Activated T-cell treated with anti-CD3 and anti-CD28 coated beads, Interleukin-2, amount 50 U/mL, for 48 hours (primary cell): ENCODE measurements at places on chromosomes 6 and 20.

GRCh38 chr20:19018881-19019280 lies 193.6 kb upstream of the SLC24A3 start:
- no peak for DNase-seq

DNA sequence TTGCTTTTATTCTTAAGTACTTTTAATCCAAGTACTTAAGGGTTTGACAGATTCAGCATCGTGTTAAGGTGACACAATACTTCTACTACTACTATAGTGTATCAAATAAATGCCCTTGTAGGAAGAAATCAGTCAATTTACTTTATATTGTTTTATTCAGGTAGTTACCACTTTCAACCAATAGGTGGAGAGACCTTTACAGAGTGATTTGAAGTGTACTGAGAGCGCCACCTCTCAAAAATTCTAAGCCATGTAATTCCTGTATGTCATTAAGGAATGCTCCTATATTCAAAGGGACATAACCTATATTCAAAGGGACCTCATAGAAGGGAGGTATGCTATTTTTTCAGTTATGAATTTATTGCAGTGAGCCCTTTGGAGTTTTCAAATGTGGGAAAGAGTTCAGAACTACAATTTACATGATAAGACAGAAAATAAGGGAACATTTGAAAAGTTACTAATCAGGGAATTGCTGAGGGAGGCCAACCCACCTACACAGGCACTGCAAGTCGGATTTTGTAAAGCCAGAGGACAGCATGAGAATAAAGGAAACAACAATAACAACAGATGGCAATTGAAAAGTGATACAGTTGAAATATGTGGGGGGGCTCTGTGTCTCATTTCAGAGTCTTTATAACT lies 955.6 kb downstream of the TBC1D32 start:
- DNase-seq: no peak

DNA sequence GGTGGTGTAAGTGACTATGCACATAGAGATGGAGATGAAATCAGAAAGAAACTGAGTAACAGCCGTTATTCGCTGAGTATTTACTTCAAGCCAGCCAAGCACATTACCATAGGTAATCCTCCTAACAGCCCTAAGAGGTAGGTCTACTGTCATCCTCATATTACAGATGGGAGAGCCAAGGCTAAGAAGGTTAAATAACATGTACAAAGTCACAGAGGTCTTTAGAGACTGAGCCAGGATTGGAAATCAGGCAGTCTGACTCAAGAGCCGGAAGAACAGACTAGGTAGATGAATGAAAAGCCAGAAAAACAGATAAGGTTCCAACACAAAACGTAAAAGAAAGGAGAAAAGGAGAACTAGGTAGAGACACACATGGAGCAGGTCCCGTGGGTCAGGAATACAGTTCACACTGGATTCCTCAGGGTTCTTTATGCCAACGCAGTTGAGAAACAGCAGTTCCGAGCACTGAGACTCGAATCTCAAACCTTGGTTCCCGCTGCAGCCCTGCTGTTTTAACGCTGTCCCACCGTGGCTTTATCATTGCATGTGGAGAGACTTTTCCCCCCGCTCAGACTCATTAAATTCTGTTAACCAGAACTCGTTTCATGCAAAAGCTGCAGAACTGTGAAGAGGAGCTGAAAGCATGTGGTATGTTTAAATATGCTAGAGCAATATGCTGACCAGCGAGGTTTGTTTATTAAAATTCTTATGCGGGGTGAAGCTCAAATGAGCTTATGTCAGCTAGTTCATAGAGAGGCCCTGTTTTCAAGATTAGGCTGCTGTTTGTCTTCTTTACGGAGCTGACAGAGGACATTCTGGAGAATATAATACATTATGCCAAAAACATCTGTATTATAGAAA lies 537.9 kb downstream of the CD83 start:
- no peak for DNase-seq

- DNase-seq: peak; percentile 92
Measured at GRCh38 chr6:33161354-33162331, 30.6 kb downstream of the COL11A2 start.

DNA sequence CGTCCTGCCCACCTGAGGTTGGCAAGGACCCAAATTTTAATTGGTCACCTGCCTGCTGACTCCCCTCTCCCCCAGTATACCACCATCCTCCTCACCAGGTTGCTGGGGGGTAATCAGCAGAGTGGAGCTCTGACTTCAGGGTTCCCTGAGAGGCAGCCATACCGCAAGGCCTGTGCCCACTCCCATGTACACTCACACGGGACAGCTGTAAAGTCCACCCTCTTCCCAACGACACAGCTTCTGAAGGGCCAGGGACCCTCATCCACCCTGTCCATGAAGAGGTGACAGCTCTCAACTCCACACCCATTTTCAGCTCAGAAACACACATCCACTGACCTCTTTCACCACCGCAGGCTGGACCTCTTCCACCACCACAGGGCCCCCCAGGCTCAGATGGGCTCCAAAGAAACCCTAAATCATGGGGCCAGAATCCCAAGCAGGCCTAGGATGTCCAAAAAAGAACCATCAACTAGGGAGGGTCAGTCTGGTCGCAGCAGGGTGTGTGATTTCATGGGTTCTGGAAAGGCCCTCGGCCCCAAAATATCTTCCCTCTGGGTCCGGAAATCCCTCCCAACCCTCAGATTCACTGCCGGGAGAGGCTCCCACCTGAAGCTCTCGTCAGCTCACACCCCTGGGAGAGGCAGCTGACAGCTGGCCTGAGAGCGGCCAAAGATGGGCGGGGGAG lies 30.0 kb downstream of the TFEB start:
- DNase-seq: no peak

- peak; percentile 57 for DNase-seq
Measured at GRCh38 chr6:90121982-90122381, 174.7 kb downstream of the BACH2 start.

DNA sequence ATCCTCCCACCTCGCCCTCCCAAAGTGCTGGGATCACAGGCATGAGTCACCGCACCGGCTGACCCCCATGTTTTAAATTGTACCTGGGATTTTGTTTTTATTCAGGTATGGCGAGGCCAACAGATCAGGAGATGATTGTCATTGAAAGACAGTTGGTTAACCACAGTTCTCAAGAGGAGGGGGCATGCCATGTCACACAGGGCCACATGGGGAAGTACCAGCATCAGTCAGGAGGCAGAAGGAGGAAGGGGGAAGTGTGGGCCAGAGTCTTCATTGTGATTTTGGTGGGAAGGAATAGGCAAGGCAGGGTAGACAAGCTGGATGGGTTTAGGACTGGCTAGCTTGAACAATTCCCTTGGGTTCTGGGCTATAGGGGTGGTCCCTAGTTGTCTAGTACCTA lies 9.9 kb upstream of the MMP9 start:
- no peak for DNase-seq

GRCh38 chr6:37056112-37056403 lies 50.6 kb downstream of the FGD2 start:
- no peak for DNase-seq

GRCh38 chr6:73339340-73339739 lies 14.7 kb downstream of the DPPA5 start:
- no peak for DNase-seq

- no peak for DNase-seq
Measured at GRCh38 chr6:137102050-137102848, 57.5 kb upstream of the IL20RA start.

DNA sequence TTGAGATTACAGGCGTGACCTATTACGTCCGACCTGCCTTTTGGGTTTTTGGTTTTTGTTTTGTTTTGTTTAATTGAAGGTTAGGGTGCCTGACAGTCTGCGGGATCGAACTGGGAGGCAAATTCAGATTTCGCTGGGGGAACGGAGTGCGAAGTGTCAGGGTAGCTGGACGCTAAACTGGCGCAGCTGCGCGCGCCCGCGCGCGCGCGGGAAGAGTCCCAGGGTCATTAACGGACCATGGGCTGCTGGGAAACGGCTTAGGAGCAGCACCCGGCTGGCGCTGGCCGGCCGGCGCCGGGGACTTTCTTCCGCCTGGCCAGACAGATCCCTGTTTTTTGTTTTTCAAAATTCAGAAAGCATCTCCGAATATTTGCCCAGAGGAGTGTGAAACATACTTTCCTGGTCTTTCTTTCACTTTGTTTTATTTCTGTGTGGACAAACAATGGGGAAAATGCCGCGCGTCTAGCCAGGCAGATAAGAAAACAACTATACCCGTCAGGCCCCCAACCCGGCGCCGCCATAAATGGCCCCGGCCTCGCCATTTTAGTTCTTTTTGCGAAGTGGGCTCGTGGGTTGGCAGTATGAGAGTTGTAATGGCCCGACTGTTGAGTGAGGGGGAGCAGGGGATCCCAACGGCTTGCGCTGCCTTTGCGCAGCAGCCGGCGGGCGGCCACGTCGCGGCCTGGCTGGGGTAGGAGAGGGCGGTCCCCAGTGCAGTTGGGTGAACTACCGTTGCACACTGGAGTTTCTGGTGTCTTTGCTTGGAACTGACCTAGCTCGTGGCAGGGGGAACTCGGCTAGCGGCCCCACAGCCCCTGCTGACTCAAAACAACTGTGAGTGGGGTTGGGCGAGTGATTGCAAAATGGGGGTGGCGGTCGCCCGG lies 7.1 kb downstream of the HSPA1B start:
- DNase-seq: peak; percentile 89

DNA sequence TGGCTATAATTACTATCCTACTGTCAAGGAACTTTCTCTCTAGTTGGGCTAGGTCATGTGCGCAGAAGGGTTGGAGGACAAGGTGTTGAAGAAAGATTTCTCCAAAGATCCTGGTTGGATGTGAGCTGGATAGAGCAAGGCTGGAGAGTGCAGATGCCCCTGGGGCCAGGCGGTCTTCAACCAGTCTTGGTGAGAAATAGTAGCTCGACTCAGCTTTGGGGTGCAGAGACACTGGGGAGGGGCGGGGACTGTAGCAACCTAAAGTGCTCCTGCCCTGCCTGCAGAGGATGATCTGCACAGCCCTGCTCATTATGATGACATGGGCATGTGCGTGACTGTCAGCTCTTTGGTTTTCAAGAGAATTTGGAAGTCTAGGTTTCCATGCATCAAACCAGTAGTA lies 35.9 kb downstream of the PHACTR3 start:
- DNase-seq: no peak

- DNase-seq: no peak
Measured at GRCh38 chr20:4697189-4697830, 24.4 kb upstream of the PRND start.

DNA sequence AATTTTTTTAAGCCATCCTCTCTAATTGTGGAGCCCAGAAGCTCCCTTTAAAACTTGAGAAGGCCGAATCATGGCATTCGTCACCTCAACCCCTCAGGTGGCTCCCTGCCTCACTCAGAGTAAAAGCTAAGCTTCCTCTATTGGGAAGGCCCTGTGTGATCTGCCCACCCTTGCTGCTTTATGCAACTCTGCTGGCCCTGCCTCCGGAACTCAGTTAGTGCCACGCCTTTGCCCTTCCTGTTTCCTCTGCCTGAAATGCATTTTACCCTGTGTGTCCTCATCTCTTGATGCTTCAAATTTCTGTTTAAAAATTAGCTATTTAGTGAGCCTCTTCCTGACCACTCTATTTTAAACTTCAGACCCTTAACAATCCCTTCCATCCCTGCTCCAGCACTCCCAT lies 5.7 kb downstream of the PACRG start:
- no peak for DNase-seq

DNA sequence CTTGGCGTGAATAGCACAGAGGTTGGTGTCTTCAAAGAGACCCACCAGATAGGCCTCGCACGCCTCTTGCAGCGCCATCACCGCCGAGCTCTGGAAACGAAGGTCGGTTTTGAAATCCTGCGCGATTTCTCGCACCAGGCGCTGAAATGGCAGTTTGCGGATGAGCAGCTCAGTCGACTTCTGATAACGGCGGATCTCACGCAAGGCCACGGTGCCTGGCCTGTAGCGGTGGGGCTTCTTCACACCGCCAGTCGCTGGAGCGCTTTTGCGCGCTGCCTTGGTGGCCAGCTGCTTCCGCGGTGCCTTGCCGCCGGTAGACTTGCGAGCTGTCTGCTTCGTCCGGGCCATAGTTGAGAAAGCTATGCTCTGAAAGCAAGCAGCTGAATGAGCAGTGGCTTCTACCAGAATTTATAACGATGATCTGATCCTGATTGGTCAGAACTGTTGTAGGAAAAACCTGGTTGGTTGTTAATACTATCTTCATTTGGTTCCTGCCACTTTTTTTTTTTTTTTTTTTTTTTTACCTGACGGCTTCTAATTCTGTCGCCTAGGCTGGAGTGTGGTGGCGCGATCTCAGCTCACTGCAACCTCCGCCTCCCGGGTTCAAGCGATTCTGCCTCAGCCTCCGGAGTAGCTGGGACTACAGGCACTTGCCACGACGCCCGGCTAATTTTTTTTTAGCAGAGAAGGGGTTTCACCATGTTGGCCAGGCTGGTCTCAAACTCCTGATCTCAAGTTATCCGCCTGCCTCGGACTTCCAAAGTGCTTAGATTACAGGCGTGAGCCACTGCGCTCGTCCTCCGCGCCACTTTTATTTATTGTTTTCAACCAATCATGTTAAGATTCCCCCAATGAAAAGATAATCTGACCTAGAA lies 21.5 kb downstream of the OR2B2 start:
- peak; percentile 84 for DNase-seq

DNA sequence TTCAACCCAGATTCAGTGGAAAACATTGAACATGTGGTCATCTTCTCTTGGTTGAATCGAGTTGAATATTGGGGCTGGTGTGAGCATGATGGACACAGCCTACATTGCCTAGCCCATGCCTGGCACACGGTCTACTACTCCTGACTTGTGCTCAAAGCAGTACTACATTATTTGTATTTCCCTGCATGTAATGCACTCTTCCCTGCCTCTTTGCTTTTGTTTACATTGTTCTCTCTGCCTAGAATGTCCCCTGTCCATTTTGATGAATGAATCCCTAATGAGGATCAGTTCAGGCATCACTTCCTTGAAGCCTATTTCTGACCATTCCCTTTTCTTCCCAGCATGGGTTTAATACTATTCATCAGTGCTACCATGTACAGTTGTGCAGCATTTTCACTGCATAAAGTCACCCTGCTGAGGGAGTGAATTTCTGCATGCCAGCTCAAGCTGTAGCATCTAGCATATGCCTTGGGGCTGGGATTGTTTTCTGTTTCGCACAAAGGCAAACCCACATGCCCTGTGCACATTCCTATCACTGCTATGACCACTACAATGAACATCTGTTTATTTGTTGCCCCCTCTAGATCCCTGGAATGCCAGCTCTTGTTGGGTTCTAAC lies 75.3 kb upstream of the CCN6 start:
- DNase-seq: no peak
